Caudate nucleus (tissue), 63 donors: ENCODE measurements at places on chromosomes 7 and 10.
A peak's percentile ranks its signal among the peaks of the same experiment; 100 is the strongest.

- DNase-seq, result no peak
These were observed 6.2 kb downstream of the IGFBP3 start for GRCh38 chr7:45914911-45915310.

- no peak for DNase-seq
These were observed 290.3 kb downstream of the CDK14 start for GRCh38 chr7:90886416-90886815.

DNA sequence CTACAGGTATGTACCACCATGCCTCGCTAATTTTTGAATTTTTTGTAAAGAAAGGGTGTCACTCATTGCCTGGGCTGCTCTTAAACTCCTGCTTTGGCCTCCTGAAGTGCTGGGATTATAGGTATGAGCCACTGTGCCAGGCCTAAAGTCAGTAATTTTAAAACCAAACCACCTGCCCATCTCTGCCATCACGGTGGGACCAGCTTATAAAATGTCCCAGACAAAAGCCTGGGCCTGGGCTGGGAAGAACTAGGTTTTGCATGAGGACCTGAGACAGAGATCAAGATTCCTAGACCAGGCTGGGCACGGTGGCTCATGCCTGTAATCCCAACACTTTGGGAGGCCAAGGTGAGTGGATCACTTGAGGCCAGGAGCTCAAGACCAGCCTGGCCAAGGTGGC is 395.6 kb downstream of the CALN1 start:
- DNase-seq, result no peak

GRCh38 chr7:25361863-25362262 is 133.6 kb upstream of the NPVF start:
- DNase-seq, result no peak

DNA sequence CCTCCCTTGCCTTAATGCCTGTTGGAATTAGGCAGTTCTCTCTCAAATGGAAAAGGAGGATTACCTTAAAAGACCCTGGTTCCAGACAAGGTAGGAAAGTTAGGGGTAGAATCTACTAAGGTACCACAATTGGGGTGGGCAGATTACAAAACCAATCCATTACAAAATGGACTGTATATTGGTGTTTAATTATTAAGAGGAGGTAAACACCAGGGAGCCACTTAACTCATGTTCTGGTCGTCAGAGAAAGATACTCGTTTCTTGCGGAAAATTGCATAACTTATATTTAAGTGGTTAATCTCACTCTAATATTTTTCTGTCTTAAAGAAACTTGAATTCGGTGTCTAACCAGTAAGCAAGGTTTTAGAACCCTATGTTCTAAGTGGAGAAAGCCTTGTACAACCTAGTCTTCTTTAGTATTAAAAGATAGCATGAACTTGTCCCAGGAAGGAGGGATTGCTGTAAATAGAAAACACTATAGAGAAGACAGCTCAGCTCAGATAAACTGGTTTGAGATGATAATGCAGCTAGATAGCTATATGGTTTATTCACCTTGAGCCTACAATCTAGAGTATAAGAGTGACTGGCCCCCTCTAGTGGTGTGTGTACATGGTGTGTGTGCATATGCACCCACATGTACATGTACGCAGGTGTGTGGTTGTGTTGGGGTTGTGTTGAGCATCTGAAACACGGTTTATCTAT is 58.0 kb upstream of the STRIP2 start:
- DNase-seq, result no peak

DNA sequence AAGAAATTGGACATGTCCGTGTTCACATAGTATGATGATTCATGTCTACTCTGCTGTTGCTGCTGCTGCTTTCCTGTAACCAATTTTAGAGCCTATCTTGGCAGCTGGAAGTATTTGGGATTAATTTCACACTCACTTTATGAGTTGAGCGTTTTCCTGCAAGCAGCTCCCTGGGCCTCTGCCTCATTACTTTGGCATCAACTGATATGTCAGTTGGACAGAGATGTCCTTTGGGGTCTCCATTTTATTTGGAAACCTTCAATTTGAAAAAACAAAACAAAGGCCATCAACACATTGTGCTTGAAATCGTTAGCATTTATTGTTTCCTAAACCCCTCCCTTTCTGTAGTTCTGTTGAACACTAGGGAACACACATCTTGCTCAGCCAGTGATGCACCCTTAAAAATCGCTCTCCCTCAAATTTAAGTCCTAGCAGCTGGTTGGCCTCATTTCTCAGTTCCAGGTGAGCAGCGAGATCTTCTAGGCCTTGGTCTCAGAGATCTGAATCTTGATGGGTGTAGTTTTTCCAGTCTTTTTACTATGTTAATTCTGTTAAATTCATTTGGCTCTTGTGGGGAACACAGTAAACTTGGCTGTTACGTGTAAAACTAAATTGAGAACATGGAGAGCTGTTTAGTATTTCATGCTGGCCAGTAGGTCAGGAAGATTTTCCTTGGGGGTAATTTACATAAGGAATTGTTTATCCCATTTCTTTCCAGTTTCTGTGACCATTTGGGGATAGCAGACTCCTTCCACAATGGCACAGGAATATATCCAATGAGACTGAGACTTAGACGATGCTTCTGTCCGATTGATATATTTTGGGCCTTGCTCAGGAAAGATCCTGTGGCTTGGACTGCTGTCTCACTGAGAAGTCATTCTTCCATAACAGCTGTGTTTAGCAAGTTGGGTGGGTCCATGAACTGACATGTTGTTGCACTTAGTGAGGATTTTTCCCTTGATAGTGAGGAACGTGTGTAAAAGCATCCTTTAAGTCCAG is 371.6 kb downstream of the BBS9 start:
- no peak for DNase-seq

- DNase-seq, result no peak
These were observed 22.3 kb upstream of the TSPAN33 start for GRCh38 chr7:129122078-129122750.

- DNase-seq, result no peak
These were observed 80.9 kb upstream of the ABCB5 start for GRCh38 chr7:20534543-20534942.

- no peak for DNase-seq
These were observed 15.5 kb downstream of the MSRB2 start for GRCh38 chr10:23110722-23111516.

- no peak for DNase-seq
These were observed 150.9 kb downstream of the ZNF22 start for GRCh38 chr10:45151467-45152214.

GRCh38 chr7:33883671-33883965 is 21.7 kb upstream of the BMPER start:
- no peak for DNase-seq

DNA sequence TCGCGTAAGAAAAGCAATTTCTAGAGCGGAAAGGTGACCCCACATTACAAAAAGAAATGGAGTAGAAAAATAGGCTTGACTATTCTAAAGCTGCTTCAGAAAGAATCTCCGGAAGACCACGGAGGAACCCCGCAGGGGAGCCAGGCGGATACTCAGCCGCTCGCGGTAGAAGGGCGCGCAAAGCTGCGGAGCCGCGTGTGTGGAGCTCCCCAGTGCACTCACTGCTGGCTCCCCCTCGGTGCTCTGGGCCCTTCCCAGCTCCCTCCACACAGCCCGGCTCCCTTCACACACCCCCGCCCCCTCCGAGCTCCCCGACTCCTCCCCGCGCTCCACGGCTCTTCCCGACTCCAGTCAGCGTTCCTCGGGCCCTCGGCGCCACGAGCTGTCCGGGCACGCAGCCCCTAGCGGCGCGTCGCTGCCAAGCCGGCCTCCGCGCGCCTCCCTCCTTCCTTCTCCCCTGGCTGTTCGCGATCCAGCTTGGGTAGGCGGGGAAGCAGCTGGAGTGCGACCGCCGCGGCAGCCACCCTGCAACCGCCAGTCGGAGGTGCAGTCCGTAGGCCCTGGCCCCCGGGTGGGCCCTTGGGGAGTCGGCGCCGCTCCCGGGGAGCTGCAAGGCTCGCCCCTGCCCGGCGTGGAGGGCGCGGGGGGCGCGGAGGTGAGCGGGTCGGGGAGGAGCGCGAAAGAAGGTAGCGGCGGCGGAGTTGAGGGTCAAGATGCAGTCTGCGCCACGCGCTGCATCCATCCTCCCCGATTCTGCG is at the start of gene STEAP2:
STEAP2 (plus strand) TSS at position 350 of the 758 bp plus-strand sequence. CDS start 13,343 bp downstream, outside the sequence.
- peak; percentile 89 for DNase-seq

- DNase-seq, result no peak
These were observed 44.3 kb upstream of the PPP1R17 start for GRCh38 chr7:31642681-31643115.

DNA sequence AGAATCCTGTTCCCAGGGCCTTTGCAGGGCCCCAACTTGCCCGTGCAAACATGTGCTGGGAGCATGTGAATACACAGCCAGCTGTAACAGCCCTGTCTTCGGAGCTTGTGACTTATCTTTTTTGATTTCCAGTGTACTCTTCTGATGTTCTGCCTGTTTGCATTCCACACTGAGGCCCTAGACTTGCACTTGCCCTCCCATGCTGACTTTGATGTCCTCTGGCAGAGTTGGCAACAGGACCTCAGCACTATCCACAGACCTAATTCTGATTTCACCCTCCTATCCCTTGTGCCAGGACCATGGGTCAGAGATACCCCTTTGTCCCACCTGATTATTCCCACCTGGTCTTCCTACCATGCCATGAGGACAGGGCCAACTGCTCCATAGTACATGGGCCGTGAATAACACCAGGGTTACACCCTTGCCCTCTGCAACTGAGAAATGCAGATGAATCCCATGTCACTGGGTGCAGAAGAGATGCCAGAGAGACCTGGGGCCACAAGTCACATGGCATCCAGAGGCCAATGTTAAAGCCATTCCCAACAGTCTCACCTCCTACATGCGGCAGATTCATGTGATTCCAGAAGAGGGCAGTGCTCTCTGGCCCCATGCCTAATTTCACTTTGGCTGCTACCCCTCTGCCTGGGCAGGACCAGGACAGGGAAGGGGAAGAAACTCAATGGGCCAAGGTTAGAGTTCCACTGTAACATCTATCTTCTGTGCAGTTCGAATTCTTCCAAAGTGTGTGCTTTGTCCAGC is 43.0 kb downstream of the SCRN1 start:
- DNase-seq, result no peak

DNA sequence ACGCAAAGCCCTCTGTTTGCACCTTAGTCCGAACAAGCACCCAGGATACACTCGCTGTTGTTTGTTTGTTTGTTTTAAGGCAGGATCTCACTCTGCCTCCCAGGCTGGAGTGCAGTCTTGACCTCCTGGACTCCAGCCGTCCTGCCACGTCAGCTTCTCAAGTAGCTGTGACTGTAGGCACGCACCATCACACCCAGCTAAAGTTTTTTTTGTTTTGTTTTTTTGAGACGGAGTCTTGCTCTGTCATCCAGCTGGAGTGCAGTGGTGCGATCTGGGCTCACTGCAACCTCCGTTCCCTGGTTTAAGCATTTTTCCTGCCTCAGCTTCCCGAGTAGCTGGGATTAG is 76.8 kb downstream of the CTBP2 start:
- no peak for DNase-seq

DNA sequence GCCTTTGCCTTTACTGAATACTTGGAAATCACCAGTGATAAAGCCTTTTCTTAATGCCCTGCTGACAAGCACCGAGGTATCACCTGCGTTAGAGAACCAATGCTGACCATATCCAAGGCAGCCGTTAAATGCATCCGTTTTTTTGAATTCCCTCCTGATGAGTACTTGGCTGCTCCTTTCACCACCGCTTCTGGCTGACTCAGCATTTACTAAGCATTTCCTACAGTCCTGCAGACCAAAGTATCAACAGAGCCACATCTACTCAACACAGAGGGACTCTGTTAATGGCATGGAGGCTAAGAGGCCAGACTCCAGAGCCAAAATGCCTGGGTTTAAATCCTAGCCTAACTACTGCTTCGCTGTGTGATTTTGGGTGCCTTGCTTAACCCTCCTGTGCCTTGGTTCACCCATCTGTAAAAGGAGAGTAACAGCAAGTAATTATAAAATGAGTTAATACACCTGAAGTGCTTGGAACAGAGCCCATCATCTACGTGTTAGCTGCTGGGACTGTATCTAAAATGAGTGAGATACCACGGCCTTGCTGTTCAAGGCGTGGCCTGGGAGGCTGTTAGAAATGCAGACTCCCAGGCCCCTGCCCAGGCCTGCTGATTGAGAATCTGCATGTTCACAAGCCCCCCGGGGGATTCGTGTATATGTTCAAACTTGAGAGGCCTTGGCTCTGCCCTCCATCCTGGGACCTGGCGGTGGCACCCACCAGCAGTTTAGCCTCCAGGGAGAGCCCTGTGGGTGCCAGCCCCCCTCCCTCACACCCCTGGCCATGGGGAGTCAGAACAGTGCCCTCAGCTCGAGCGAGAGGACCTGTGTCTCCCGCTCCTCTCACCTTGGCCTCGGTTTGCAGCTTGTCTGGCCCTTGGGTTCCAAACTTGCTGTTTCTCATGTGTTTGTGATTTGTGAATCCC is 30.8 kb upstream of the EFCAB10 start:
- no peak for DNase-seq

DNA sequence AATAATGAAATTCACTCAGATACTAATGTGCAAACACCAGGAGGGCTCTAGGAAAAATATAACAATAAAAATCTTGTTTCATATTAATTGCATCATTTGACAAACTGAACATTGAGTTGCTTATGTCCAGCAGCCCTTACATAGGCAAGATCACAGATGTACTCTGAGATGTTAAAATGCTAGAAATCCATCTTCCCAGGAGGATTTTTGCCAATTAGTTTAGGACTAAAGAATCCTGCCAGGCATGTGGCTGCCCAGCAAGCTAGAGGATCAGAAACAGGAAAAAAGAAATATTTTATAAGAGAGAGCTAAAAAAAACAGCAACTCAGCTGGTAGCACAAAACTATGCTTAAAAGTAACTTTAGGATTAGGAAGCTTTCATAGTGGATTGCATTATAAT is 407.8 kb downstream of the NXPH1 start:
- DNase-seq, result no peak

DNA sequence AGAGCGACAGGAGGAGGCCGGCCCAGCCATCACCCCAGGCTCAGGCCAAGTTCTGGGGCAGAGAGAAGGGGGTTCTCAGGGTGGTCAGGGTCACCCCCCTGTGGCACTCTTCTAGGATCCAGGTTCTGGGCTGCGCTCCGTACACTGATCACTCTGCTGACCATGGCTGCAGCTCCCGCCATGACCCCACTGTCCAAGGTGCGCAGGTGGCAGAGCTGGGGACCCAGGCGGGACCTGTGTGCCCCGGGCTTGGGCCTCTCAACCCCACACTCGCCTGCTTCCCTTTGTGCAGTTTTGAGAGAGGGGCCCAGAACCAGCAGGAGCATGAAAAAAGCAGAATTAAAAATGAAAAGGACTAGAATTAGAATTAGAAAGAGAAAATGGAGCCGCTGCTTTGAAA is 227.1 kb downstream of the FANK1 start:
- no peak for DNase-seq
